ENCODE measurements at places on chromosomes 12 and 14. TPM values are rescaled to one million over a fixed set of nuclear protein-coding genes. Genes with fewer than 3 reads are reported as not detected.
A peak's percentile ranks its signal among the peaks of the same experiment; 100 is the strongest.

DNA sequence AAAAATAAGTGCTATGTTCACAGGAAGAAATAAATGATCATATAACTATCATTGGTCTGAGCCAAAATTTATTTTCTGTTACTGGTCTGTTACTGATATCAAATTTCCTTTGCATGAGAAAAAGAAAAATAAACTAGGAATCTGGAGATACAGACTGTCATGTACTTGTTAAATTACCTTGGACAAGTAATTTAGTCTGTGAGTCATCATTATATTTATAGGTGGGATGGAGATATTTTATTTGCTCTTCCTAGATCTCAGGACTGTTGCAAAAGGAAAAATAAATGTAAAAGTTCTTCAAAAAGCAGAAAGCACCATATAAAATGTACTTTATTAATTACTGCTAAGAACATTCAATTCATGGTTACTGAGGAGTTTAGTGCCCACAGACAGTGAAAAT is 174.4 kb downstream of the PTPRO start:
- no peak overlapping the region for H3K27ac ChIP-seq
- no peak for DNase-seq
- no peaks in the 10 kb centered on the region for H3K36me3 ChIP-seq
- H3K4me1 ChIP-seq, result no peaks in the 10 kb centered on the region
- no peak overlapping the region for H3K4me3 ChIP-seq

GRCh38 chr14:46887144-46887543 is 235.6 kb upstream of the RPL10L start:
- DNase-seq, result no peak
- no peaks in the 10 kb centered on the region for H3K36me3 ChIP-seq
- H3K27ac ChIP-seq, result no peak overlapping the region
- H3K4me1 ChIP-seq, result no peaks in the 10 kb centered on the region
- no peak overlapping the region for H3K4me3 ChIP-seq

- H3K36me3 ChIP-seq, result no peaks in the 10 kb centered on the region
- H3K4me3 ChIP-seq, result no peak overlapping the region
- no peaks in the 10 kb centered on the region for H3K27me3 ChIP-seq
- DNase-seq, result peak; percentile 91
These were observed 267.4 kb upstream of the HMGA2 start for GRCh38 chr12:65556676-65557437.

- H3K27ac ChIP-seq, result no peak overlapping the region
- H3K4me1 ChIP-seq, result no peaks in the 10 kb centered on the region
- no peak overlapping the region for H3K4me3 ChIP-seq
- H3K27me3 ChIP-seq, result no peaks in the 10 kb centered on the region
These were observed 892.9 kb downstream of the DIO2 start for GRCh38 chr14:79318371-79318770.

GRCh38 chr14:54781961-54782750 is 120.5 kb downstream of the GCH1 start:
- H3K27ac ChIP-seq, result no peak overlapping the region
- no peaks in the 10 kb centered on the region for H3K27me3 ChIP-seq
- no peaks in the 10 kb centered on the region for H3K4me1 ChIP-seq
- no peak overlapping the region for H3K4me3 ChIP-seq
- DNase-seq, result no peak

DNA sequence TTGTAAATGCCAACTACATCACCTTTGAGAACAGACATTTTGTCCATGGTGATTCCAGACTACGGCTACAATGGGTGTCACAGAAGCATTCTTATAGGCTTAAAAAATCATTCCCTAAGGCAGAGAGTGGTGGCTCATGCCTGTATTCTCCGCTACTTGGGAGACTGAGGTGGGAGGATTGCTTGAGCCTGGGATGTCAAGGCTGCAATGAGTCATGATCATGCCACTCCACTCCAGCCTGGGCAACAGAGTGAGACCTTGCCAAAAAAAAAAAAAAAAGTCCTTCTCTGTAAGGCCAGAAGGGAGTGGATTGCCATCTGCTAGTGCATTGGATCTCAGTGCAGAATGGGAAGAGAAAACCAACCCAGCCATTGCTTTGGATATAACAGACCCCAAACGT is 522.5 kb downstream of the VRK1 start:
- DNase-seq, result no peak
- H3K4me3 ChIP-seq, result no peak overlapping the region
- no peaks in the 10 kb centered on the region for H3K4me1 ChIP-seq
- no peaks in the 10 kb centered on the region for H3K36me3 ChIP-seq

DNA sequence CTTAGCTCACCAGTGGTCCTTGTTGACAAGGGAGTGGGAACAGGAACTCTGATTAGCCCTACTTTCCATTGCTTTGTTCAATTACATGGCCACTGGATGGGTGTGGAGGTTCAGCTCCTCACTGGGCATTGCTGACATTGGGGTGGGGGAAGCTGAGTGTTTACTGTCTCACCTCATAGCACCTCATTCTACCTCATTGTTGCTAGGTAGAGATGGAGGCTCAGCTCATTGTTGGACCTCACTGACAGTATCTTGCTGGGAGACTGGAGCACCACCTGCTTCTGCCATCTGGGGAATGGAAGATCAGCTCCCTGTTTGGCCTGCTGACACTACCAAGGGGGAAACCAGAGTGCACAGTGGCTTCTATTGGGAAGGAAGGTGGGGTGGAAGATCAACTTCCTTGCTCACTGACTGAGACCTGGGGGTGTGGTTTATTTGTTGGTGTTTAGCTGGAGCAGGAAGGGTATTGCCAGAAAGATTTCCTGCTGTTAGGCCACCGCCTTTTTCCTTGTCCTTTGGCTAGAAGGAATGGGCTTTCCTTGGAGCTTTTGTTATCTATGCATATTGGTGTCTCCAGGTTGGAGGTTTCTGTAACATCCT is 1.3 kb upstream of the OR4E2 start:
- no peaks in the 10 kb centered on the region for H3K4me1 ChIP-seq
- H3K27ac ChIP-seq, result no peak overlapping the region
- no peaks in the 10 kb centered on the region for H3K27me3 ChIP-seq
- DNase-seq, result no peak

DNA sequence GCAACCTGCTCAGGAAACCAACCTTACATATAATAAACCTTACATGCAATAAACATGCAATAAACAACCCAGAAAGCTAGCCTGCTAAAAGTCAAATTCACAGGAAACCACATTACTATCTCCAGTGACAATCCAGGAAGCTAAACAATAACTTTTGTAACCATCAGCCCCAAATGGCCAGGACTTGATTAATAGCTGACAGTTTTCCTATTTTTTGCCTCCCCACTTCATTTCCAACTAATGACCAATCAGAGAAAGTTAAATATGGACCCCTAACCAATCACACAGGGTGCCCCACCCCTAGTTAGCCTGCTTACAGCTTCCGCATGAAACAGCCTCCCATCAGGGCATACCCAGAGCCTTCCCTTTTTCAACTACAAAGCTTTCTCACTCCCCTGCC is 152.2 kb upstream of the LMNTD1 start:
- H3K4me3 ChIP-seq, result no peak overlapping the region
- H3K4me1 ChIP-seq, result no peaks in the 10 kb centered on the region
- DNase-seq, result no peak
- H3K27me3 ChIP-seq, result no peaks in the 10 kb centered on the region

DNA sequence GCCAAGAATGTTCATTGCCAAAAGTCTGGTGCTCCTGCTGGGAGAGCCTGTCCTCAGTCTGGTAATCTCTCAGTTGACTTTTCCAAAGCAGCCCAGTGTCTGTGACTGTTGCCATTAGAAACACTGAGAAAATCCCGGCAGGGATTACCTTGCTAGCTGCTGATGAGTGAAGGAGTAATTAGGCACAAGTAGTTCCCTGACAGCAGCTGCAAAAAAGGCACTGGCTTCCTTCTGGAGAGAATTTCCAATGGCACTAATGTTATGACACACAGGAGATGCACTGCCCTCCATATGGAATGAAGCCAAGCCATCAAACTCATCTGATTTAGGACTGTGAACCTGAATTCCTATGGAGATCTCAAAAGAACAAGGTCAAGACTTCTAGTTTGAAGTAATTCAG is 1321.2 kb upstream of the SEL1L start:
- H3K27ac ChIP-seq, result no peak overlapping the region
- no peaks in the 10 kb centered on the region for H3K36me3 ChIP-seq
- no peaks in the 10 kb centered on the region for H3K4me1 ChIP-seq
- H3K27me3 ChIP-seq, result no peaks in the 10 kb centered on the region

DNA sequence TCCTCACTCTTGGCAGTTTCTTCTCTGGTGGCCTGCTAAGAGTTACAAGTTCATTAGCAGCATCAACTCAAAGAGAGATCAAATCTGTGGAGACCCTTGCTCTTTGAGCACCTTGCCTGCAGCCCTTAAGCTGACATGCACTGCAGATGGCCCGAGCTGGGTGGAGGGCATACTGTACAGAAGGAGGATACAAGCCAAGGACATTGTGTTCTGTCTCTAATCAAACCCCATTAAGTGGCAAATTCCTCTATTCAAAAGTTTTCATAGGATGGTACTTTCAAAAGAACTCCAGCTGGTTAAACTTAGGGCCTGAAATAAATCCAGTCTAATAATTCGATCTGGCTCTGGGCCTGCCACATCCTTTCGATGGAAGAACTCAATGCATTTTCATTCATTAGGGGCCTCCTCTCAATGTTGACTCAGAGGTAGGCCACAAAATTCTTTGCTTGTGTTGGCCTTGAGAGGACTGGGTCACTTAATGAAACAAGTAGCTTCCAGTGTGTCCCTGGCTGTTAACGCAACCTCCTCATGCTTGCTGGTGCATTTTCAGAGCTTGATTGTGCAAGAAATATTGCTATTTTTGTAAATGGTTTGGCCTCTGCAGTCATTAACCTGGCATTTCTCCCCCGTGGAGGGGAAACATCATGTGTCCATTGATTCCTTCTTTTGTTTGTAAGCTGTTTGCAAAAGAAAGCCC is 318.2 kb downstream of the NUAK1 start:
- no peaks in the 10 kb centered on the region for H3K27me3 ChIP-seq
- H3K27ac ChIP-seq, result peak overlapping the region; percentile 60
- peaks cover 29% of the 10 kb centered on the region for H3K4me1 ChIP-seq
- H3K4me3 ChIP-seq, result no peak overlapping the region

DNA sequence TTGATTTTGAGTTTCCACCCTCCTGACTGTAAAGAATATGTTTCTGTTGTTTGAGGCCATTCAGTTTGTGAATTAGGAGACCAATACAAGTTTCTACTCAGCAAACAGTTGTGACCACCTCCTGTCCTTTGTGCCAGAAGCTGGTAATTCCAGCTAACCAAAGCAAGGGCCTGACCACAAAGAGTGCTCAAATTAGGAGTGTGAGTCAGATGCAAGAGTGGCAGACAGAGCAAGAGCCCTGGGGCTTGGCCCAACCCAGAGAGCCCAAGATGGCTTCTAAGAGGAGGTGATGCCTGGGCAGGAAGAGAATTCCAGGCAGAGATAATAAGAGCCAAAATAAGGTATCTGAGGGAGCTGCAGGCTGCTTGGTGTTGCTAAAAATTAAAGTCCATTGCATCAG is 77.7 kb upstream of the C14orf132 start:
- H3K4me3 ChIP-seq, result no peak overlapping the region
- no peak for DNase-seq

GRCh38 chr12:68612202-68612601 is 1.5 kb downstream of the RAP1B start:
- peak overlapping the region; percentile 80 for H3K4me3 ChIP-seq
- H3K4me1 ChIP-seq, result peaks cover 35% of the 10 kb centered on the region
- peak overlapping the region; percentile 98 for H3K27ac ChIP-seq
- no peaks in the 10 kb centered on the region for H3K36me3 ChIP-seq

GRCh38 chr12:27217590-27217989 is 26.5 kb upstream of the STK38L start:
- H3K4me1 ChIP-seq, result no peaks in the 10 kb centered on the region

DNA sequence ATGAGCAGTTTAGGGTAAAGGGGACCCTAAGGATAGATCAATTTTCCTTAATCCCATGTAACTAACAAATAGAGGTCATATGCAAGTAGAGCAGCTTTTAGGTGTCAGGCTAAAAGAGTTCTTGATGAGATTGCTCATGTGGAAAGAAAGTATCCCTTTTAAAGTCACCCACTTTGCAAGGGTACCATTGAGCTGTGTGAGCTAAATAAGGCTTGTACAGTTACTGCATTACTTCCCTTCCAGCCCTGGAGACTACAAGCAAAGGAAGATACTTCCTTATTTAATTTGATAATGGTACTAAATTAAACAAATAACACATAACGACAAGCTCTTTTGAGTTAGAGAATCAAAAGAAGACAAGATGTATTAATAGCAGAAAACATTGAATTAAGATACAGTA is 191.7 kb downstream of the TMX1 start:
- H3K27me3 ChIP-seq, result no peaks in the 10 kb centered on the region
- H3K27ac ChIP-seq, result no peak overlapping the region
- no peaks in the 10 kb centered on the region for H3K36me3 ChIP-seq
- peaks cover 11% of the 10 kb centered on the region for H3K4me1 ChIP-seq
- H3K4me3 ChIP-seq, result no peak overlapping the region
- no peak for DNase-seq

DNA sequence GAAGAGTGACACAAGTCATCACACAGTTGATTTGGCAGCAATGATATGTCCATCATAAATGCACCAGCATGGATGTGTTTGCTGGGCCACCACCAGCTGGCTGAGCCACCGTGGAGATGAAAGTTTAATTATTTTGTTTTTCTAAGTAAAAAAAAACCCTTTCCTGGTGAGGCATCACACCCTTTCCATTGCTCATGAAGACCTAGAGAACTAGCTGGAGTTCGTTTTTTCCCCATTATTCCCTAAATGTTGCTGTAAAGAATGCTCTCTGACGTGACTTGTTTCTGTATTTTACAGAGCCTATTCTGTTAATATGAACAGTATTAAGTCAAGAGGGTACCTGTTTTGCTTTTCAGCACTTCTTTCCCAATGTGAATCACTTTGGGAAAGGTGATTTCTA is 257.9 kb downstream of the MSRB3 start:
- H3K27ac ChIP-seq, result no peak overlapping the region
- H3K4me1 ChIP-seq, result no peaks in the 10 kb centered on the region
- H3K36me3 ChIP-seq, result no peaks in the 10 kb centered on the region
- no peaks in the 10 kb centered on the region for H3K27me3 ChIP-seq
- no peak overlapping the region for H3K4me3 ChIP-seq

DNA sequence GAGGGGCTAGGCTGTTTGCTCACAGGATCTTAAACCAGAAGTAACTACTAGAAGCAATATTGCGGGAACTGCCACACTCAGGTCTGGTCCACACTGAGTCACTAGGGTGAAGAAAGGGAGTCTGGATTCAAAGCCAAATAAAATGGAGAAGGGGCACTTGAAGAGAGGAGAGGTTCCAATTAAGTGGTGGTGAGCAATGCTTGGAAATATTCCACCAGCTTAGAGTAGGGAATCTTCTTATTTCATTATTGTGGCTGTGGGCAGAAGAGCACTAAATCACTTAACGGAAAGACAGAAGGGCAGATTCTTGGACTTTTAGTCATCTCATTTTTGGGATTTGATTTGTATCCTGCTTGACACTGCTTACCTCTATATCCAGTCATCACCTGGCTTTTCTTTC is 48.6 kb upstream of the PPP1R12A start:
- no peaks in the 10 kb centered on the region for H3K36me3 ChIP-seq
- DNase-seq, result no peak
- no peaks in the 10 kb centered on the region for H3K27me3 ChIP-seq

The RAD51AP1 gene
- total RNA-seq, result 19.4 TPM

The LRRIQ1 gene
- total RNA-seq, result 13.2 TPM

The HCAR2 gene
- 0.74 TPM for total RNA-seq

The ATP23 gene
- total RNA-seq, result 76.6 TPM

The MUCL1 gene
- not detected for total RNA-seq

The STAC3 gene
- 5.0 TPM for total RNA-seq

The NEUROD4 gene
- total RNA-seq, result 0.31 TPM

The DIO2 gene
- total RNA-seq, result 4.9 TPM

The TAS2R31 gene
- 7.7 TPM for total RNA-seq
